Activated naive CD8-positive, alpha-beta T cell treated with anti-CD3 and anti-CD28 coated beads, Interleukin-2, amount 50 U/mL, for 24 hours (primary cell): ENCODE measurements at places on chromosomes 1 and 21.

DNA sequence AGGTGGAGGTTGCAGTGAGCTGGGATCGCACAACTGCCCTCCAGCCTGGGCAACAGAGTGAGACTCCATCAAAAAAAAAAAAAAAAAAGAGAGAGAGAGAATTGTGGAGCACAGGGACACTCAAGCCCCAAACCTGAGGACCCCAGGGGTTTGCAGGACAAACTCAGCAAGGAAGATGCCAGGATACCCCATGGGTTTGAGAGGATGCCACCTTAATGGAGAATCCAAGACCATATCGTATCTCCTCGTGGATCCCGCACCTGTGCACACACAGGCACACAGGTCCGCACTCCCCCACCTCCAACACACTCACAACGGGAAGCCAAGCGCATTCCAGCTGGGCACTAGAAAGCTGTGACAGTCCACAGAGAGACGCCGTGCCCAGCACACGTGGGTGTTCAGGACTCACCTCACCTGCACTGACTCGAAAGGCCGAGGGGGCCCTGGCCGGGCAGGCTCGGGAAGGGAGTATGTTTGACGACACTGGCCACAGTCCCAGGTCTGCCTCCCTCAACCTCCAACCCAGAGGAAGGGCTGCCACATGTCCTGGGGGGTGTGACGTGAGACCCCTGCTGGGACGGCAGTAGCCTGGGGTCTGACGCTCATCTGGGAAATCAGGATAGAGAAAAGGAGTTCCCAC is 11.1 kb downstream of the CHD5 start:
- DNase-seq, result no peak

DNA sequence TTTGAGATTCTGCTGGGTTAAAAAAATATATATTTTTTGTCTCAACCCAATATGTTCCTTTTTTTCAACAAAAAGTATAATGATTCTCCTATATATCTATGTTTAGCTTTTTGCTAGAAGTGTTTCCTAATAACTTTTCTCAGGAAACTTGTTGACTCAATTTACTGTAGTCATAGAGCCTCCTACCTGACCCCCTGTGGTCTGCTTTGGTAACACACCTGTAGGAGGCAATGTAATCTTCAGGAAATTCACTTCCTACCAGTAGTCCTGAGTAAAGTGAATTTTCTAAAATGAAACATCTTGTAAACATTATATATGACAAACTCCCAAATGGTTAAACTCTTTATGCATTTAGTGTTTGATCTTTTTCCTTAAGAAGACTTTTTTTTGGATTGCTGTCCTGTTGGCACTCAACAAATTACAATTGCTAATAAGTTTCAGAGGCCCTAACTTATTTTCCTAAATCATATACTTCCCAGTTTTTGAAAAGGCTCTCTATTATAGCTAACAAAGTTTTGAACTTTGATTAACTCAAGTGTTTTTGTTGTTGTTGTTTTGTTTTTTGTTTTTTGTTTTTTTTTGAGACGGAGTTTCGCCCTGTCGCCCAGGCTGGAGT is 118.3 kb downstream of the OLFML2B start:
- DNase-seq, result peak; percentile 7

- no peak for DNase-seq
Observed at GRCh38 chr1:243455760-243456651, 200.2 kb downstream of the SDCCAG8 start.

GRCh38 chr1:66095190-66095589 is 302.5 kb downstream of the PDE4B start:
- DNase-seq, result no peak

DNA sequence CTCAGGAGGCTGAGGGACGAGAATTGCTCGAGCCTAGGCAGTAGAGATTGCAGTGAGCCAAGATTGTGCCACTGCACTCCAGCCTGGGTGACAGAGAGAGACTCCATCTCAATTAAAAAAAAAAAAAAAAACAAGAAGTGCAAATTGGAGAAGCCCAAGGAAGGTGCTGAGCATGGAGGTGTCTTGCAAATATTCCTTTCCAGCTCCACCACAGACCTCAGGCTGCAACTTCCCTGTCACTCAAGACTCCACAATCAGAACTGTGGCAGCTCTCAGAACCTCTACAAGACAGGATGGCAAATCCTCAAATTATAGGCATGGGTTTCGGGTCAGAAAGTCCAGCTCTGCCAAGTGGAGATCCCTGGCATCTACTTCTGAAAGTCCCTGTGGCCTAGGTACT is 104.4 kb upstream of the TIAM1 start:
- no peak for DNase-seq
